ENCODE measurements at places on chromosomes 5 and 9. TPM values are rescaled to one million over a fixed set of nuclear protein-coding genes. Genes with fewer than 3 reads are reported as not detected.

Gene POU5F2
- 2.3 TPM for total RNA-seq

Gene MIER3
- total RNA-seq, result 18.7 TPM

Gene NUTM2F
- total RNA-seq, result not detected

Gene CCDC187
- not detected for total RNA-seq

DNA sequence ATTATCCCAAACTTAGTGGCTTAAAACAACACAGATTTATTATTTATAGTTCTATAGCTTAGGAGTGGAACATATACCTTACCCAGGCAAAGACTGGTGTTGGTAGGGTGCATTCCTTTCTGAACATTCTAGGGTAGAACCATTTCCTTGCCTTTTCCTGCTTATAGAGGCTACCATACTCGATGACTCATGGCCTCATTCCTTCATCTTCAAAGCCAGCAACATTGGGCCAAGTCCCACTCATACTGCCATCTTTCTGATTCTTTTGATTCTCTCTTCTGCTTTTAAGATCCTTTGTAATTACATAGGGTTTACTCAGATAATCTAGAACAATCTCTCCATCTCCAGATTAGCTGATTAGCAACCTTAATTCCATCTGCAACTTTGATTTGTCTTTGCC lies 452.7 kb upstream of the KLF4 start:
- DNase-seq, result no peak

GRCh38 chr5:39519566-39520231 lies 94.9 kb upstream of the DAB2 start:
- DNase-seq, result no peak

- no peak for DNase-seq
Measured at GRCh38 chr5:82018462-82018861, 46.6 kb downstream of the ATG10 start.

GRCh38 chr5:53871775-53872174 lies 311.3 kb downstream of the NDUFS4 start:
- no peak for DNase-seq

Measured in mammary epithelial cell (primary cell).